ENCODE measurements at places on chromosomes 4 and X.
A peak's percentile ranks its signal among the peaks of the same experiment; 100 is the strongest.

GRCh38 chr4:54669831-54670230 is 12.1 kb downstream of the KIT start:
- no peak for DNase-seq

- DNase-seq, result no peak
Measured at GRCh38 chrX:38087594-38087993, 81.2 kb downstream of the SYTL5 start.

DNA sequence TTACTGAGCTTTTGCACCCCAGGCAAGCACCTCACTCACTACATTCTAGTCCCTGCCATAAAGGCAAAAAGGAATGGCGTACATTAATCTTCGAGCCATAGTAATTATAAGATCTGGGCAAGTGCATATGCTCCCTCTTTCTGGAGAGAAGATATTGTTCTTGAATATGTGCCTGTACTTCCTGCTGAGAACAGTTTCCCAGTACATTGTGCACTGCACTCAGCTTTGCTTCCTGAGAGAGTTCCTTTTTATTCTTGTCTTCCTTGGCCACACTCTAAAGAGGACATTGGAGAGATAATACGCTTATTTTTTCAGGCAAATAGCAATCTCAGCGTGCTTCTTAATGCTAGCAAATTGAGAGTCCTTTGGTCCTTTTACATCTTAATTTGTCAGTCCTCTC is 909.0 kb upstream of the PCDH10 start:
- DNase-seq, result no peak

GRCh38 chr4:57037982-57038604 is 59.4 kb downstream of the POLR2B start:
- DNase-seq, result peak; percentile 53

GRCh38 chrX:137194164-137194563 is 160.4 kb upstream of the GPR101 start:
- no peak for DNase-seq

- no peak for DNase-seq
Measured at GRCh38 chr4:8473198-8473919, 32.8 kb downstream of the TRMT44 start.

- no peak for DNase-seq
Measured at GRCh38 chr4:90349636-90350035, 222.4 kb downstream of the CCSER1 start.

Measured in left hindlimb (tissue), 1 donor.